ENCODE measurements at places on chromosomes 12 and 14. TPM values are rescaled to one million over a fixed set of nuclear protein-coding genes. Genes with fewer than 3 reads are reported as not detected.
A peak's percentile ranks its signal among the peaks of the same experiment; 100 is the strongest.

DNA sequence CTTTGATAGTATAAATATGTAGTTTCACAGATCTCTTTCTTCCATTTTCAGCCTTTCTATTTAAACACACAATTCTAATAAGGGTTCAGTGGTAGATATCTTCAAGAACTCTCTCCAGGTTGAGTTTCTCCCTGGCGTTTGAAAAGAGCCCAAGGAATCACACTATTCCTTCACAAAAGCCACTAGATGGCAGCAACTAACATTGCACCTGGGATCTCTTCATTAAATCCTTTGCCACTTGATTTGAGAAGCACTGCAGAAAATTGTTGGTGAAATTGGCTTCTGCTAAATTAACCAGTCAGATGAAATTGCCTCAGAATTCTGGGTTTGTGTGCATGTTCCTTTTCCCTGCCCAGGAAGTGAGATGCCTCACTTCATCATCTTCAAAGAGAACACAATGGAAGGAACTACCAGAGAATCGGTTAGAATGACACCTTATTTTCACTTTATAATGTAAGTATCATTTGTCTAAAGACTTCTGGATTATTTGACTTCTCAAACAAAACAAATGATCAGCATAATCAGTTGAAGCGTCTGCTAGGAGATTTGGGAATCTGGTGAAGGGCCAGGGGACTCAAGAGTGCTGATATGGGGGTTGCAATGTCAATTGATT, 6.8 kb downstream of the CCDC198 start:
- DNase-seq, result no peak

Gene HOXC12
- total RNA-seq, result not detected

- peak; percentile 81 for DNase-seq
Measured at GRCh38 chr14:95255487-95255886, 64.2 kb downstream of the CLMN start.

Gene SLC6A15
- total RNA-seq, result not detected

DNA sequence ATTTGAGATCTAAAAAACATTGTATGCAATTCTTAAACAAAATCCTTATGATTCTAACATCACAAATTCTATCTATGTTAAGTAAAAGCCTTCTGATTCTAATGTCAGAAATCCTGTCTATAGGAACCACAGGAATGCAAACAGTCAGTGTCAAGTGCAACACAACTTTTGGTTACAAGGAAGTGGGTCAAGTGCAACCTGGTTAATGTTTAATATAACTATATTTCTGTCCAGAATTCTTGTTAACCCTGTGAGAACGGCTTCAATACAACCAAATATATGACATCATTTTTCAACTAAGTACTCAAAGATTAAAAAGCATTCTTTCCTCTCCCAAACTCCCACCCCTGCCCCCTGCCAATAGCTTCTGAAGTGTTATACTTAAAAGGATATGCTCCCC, 107.9 kb upstream of the PLEKHA5 start:
- DNase-seq, result no peak

Gene OTOGL
- total RNA-seq, result not detected

GRCh38 chr14:105933238-105933637, 406.9 kb downstream of the TMEM121 start:
- DNase-seq, result peak; percentile 57

DNA sequence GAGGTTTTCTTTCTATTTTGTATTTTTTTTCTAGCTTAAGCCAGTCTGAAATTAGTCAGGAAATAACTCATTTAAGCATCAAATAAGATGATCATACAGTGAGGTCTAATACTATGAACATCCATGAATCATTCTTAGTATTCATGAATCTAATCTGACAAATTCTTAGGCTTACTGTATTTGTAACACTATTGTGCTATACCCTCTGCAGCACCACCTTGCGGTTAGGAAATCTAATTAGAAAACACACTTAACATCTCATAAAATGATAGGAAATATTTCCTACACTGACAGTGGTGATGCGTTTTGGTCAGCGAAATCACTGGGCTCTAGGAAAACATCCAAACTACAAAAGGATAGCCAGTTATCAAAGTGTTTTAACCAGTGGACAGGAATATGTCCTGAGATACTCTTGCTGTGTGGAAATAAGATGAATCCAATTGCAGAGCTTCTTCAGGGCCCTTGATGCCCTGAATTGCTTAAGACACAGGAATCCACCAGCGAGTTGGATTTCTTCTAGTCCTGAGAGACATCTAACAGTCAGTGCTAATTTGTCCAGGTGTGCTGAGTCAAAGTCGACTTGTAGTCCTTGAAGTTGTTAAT, 109.3 kb upstream of the MYF6 start:
- no peak for DNase-seq
